Suppressor macrophage treated with lipopolysaccharide for 4 hours (primary cell): ENCODE measurements at places on chromosomes 6 and 20.

GRCh38 chr6:147624946-147625515, 116.5 kb downstream of the SAMD5 start:
- DNase-seq: no peak

GRCh38 chr6:107787589-107787960, 36.5 kb downstream of the SCML4 start:
- no peak for DNase-seq

- no peak for DNase-seq
Measured at GRCh38 chr6:109001291-109001894, 93.3 kb downstream of the SESN1 start.

GRCh38 chr20:31664696-31665354, 27.1 kb downstream of the COX4I2 start:
- DNase-seq: no peak

- DNase-seq: no peak
Measured at GRCh38 chr6:142011775-142012174, 121.0 kb upstream of the GJE1 start.

GRCh38 chr6:25709761-25710160, 44.8 kb upstream of the SLC17A4 start:
- DNase-seq: no peak

DNA sequence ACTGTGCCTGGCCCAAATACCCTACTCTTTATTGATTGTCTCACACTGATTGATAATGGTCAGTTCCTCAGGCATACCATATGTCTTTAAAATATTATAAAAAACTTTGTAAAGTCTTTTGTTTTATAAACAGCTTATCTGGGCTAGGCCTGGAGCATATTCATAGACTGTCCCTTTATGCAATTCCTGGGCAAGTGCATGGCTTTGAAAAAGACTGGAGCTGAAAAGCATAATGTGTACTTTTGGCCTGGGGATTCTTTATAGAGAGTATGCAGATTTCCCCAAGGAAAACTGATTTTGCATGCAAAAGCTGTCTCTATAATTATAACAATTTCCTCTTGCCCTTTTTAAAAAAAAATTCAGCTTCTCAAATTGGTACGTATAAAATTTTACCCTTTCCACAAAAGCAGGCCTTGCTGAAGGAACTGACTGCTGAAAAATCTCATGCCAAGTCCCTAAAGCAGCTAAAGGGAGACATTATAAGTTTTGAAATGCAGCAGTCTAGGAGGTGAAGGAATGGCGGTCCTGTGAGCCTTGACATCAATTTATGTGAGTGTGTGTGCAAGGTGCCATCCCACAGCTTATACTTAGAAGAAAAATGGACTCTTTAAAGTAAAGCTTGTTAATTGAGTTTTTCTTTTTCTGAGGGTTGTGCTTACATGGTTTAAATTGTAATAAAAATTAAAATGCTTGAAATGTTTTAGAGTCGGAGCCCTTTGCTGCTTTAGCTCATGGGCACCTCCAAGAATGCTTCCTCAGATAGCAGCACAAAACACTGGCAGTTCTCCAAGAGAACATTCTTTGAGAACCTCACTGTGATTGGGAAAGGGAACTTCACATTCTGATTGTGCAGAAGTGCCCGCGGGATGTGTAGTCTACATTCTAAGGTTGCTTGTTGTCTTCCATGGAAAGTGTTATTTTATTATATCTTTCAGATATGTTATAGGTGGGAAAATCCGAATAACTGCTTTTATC, 43.9 kb downstream of the PLCB4 start:
- DNase-seq: no peak

- no peak for DNase-seq
Measured at GRCh38 chr6:6818078-6818639, 229.6 kb downstream of the LY86 start.

GRCh38 chr6:156687789-156688619, 89.2 kb upstream of the ARID1B start:
- peak; percentile 51 for DNase-seq

GRCh38 chr6:141932685-141933084, 200.0 kb upstream of the GJE1 start:
- DNase-seq: no peak

- DNase-seq: no peak
Measured at GRCh38 chr6:69848552-69848951, 17.8 kb upstream of the COL19A1 start.

GRCh38 chr6:28810659-28811053, 113.1 kb downstream of the TRIM27 start:
- no peak for DNase-seq

GRCh38 chr6:22306741-22307466, 10.1 kb upstream of the PRL start:
- no peak for DNase-seq

DNA sequence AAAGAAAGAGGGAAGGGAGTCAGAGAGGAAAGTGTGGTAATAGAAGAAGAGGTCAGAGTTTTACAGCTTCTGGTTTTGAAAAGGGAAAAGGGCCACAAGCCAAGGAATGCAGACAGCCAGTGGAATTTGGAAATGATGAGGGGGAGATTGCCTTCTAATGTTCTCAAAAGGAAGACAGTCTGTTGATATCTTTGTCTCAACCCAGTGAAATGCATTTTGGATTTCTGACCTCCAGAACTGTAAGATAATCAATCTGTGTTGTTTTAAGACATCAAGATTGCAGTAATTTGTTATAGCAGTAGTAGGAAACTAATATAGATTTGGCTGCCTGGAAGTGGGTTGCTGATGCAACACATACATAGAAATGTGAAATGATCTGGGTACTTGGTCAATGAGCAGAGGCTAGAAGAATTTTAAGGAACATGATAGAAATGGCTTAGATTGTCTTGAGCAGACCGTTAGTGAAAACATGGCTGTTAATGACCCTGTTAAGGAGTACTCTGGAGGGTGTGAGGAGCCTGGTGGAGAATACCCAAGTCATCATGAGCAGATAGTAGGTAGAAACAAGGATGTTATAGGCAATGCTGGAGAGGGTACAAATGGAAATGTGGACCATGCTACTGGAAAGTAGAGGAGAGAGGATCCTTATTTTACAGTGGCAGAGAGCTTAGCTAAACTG, 255.8 kb upstream of the RAB32 start:
- DNase-seq: no peak

- DNase-seq: peak; percentile 20
Measured at GRCh38 chr6:38476141-38476540, 163.6 kb downstream of the BTBD9 start.

DNA sequence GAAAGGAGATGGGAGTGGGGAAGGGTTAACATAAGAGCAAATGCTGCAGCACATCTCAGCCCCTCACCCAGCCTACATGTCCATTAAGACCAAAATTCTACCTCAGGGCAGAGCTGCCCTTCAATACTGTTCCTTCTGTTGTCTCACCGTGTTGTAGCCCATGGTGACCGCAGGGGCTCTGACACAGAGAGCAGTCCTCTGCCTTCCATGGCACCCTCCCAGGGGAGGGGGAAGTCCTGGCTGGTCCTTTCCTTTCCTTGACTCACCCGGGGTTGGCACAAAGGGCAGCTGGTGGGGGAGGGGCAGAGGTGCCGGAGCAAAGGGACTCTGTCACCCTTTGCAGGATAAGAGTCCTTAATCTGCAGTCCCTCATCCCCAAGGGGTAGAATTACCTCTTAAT, 15.2 kb downstream of the NKX2-2 start:
- DNase-seq: no peak

GRCh38 chr6:170057034-170057734, 233.7 kb downstream of the DLL1 start:
- no peak for DNase-seq

GRCh38 chr20:60232380-60232779, 274.2 kb downstream of the CDH26 start:
- DNase-seq: no peak

GRCh38 chr6:13250703-13251102, 77.6 kb downstream of the TBC1D7 start:
- no peak for DNase-seq

- DNase-seq: no peak
Measured at GRCh38 chr20:58076405-58076804, 152.0 kb downstream of the ANKRD60 start.

- DNase-seq: peak; percentile 36
Measured at GRCh38 chr6:68876792-68877493, 241.9 kb downstream of the ADGRB3 start.

- peak; percentile 74 for DNase-seq
Measured at GRCh38 chr6:139030228-139030963, 1.9 kb downstream of the ABRACL start.

GRCh38 chr6:153960281-153960680, 78.8 kb upstream of the OPRM1 start:
- DNase-seq: no peak

GRCh38 chr6:159852877-159853276, 37.9 kb upstream of the MAS1 start:
- peak; percentile 34 for DNase-seq

DNA sequence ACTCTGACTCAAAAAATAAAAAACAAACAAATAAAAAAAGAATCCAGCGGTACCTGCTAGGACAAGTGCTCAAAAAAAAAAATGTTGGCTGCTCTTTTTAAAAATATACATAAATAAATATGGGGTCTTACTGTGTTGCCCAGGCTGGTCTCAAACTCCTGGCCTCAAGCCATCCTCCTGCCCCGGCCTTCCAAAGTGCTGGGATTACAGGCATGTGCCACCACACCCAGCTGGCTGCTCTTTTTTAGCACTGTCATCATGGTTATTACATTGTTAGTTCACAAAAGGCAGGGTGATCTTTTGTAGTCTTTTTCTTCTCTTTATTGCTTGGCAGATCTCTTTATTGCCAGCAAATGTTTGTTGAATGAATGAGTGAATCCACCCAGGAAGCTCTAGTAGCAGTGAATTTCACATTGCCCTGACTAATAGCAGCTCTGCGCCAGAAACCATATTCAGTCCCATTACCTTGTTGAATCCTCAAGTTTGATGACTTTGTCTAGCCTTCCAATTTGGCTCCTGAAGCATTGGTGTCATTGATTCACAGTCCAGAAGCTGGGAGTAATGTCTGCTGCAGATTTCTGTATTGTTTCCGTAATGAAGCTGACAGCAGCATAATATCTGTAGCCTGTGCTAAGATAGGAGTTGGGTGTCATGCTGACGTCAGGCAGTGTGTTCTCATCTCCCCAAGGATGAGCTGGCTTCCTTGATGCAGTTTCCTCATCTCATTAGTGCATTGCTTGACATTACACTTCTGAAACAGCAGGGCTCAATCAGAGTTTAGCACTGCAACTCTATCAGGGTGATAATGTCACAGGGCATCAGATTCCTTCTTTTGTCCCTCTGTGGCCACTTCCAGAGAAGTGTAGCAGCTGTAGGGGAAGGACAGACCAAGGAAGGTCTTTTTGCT, 84.9 kb upstream of the TGM3 start:
- DNase-seq: peak; percentile 96

DNA sequence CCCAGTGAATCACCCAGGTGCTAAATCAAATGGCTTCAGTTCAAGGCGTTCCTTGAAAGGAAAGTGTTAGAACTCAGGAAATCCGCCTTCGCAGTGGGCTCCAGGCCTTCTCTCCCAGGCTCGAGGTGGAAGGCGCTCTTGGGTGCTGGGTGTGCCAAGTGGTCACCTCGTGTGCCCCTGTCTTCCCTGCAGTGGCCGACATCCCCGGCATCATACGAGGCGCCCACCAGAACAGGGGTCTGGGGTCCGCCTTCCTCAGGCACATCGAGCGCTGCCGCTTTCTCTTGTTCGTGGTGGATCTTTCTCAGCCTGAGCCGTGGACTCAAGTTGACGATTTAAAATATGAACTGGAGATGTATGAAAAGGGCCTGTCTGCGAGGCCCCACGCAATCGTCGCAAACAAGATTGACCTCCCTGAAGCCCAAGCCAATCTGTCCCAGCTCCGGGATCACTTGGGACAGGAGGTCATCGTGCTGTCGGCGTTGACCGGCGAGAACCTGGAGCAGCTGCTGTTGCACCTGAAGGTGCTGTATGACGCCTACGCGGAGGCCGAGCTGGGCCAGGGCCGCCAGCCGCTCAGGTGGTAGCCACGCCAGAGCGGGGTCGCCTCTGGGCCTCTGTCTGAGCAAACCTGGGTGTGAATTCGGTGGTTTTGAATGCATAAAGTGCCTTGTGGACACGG, 17.8 kb downstream of the MTG2 start:
- no peak for DNase-seq

DNA sequence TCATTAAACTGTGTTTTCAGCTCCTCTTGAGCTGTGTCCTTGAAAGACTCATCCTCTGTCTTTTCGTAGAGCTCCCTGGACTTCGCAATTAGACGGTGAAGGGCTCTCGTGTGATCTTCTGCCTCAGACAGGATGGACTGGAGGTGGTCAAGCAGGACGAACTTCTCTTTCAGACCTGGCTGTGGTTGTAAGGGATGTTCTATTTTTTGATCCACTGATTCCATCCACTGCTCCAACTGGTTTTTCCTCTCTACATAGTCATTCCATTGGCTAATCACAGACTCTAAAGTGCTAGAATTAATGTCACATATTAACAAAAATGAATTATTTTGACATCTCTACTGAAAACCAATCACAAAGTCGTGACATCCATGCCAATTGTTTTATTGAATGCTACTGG, 250.1 kb downstream of the SYNE1 start:
- DNase-seq: no peak
